Type B pancreatic cell (in vitro differentiated cells): ENCODE measurements at places on chromosomes 11 and 22.

- H3K4me1 ChIP-seq = peaks cover 3% of the 10 kb centered on the region
- DNase-seq = no peak
- H3K36me3 ChIP-seq = peaks cover 19% of the 10 kb centered on the region
- H3K27ac ChIP-seq = no peak overlapping the region
Measured at GRCh38 chr11:11864803-11865202, 23.0 kb downstream of the USP47 start.

DNA sequence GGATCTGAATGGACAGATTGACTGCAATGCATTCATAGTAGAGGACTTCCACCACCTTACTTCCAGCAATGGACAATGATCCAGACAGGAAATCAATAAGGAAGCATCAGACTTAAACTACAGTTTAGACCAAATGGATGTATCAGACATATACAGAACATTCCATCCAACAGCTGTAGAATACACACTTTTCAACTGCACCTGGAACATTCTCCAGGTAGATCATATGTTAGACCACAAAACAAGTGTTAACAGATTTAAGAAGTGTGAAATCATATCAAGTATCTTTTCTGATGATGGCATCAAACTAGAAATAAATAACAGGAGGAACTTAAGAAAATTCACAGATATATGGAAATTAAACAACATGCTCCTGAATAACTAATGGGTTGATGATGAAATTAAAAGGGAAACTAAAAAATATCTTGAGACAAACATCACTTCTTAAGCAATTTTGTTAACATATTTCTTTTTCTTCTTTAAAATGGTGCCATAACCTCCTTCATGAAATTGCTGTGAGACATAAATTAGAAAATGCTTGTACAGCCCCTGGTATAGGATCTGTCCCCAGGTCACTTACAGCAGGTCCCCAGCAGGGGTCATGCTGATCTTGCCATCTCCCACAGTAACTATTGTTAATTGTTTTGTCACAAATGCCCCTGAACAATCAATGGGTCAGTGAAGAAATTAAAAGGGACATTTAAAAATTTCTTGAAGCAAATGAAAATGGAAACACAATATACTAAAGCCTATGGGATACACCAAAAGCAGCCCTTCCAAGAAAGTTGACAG, 100.0 kb upstream of the OR4B1 start:
- H3K27ac ChIP-seq = no peak overlapping the region
- no peak for DNase-seq
- H3K4me3 ChIP-seq = no peak overlapping the region
- H3K36me3 ChIP-seq = peaks cover 8% of the 10 kb centered on the region
- no peaks in the 10 kb centered on the region for H3K27me3 ChIP-seq

GRCh38 chr11:95939091-95939490, 15.2 kb upstream of the MTMR2 start:
- H3K27me3 ChIP-seq = no peaks in the 10 kb centered on the region
- no peaks in the 10 kb centered on the region for H3K36me3 ChIP-seq
- DNase-seq = no peak
- no peak overlapping the region for H3K4me3 ChIP-seq

DNA sequence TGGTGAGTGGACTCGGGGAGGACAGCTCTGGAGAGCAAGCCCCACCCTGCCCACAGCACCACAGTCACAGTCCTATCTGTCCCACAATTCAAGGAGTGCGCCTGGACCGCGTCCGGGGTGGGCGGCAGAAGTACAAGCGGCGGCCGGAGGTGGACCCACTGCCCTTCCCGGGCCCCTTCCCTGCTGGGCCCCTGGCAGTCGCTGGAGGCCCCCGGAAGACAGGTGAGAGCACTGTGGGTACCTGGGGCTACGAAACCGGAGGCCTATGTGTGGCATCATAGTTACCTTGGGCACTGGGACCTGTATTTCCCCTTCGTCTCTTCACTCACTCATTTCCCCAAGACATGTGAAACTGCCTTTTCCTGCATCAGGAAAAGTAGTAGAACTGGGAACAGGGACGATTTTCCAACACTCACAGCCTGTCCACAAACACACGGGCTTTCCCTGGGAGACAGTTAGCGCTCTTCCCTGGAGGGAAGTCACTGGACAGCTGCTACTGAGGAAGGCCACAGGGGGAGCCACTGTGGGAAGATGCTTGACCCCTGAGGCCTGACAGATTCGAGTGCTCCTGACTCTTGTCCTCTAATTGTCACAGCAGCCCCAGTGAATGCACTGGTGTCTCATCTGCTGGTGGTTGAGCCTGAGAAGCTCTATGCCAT, 3.1 kb downstream of the TRMT112 start:
- no peak for DNase-seq
- peaks cover 5% of the 10 kb centered on the region for H3K36me3 ChIP-seq

GRCh38 chr11:119712459-119713358, 16.3 kb downstream of the NECTIN1 start:
- H3K27me3 ChIP-seq = no peaks in the 10 kb centered on the region
- H3K4me1 ChIP-seq = peaks cover 73% of the 10 kb centered on the region

DNA sequence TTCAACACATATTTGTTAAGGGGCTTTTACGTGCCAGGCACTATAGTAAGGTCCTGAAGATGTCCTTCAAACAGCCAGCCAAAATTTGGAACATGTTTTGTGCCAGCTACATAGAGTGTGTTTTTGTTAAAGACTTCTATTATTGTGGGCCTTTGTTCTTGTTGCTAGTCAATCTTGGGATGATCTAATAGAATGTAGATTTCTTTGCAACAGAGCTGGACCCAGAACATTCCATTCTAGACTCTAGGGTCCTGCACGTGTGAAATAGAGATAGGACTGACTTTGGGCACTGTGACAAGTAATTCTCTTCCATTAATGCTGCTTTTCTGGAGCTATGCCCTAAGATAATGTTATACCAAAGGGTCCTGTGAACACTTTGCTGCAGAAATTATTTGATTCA, 16.9 kb upstream of the IPO7 start:
- H3K36me3 ChIP-seq = no peaks in the 10 kb centered on the region
- peak overlapping the region; percentile 56 for H3K27ac ChIP-seq
- no peak for DNase-seq
- peaks cover 7% of the 10 kb centered on the region for H3K4me1 ChIP-seq

GRCh38 chr11:119367661-119368120, 13.8 kb downstream of the USP2 start:
- H3K27ac ChIP-seq = peak overlapping the region; percentile 83
- H3K36me3 ChIP-seq = peaks cover 3% of the 10 kb centered on the region
- H3K27me3 ChIP-seq = peaks cover 26% of the 10 kb centered on the region
- H3K4me3 ChIP-seq = no peak overlapping the region
- peaks cover 51% of the 10 kb centered on the region for H3K4me1 ChIP-seq

DNA sequence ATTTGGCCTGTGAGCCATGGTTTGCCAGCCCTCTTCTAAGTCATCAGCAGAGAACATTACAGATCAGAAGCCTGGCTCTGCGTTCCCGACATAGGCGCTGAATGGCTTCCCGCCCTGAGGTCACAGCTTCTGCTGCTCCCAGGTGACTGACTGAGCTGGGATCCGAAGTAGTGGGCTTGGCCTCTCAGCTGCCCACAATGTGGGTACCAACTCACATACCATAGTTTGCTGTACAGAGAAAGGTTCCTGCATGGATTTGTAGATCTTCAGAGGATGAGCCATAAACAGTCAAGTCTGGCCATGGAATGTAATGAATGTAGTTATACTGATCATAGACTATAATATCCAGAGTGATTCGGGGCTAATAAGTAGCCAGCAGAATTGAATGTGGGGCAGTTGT, 42.6 kb downstream of the TEAD1 start:
- no peaks in the 10 kb centered on the region for H3K27me3 ChIP-seq
- H3K27ac ChIP-seq = peak overlapping the region; percentile 62
- peaks cover 22% of the 10 kb centered on the region for H3K36me3 ChIP-seq
- DNase-seq = no peak
- peak overlapping the region; percentile 5 for H3K4me3 ChIP-seq

GRCh38 chr22:16987822-16988221, 20.2 kb downstream of the GAB4 start:
- no peaks in the 10 kb centered on the region for H3K27me3 ChIP-seq
- no peaks in the 10 kb centered on the region for H3K36me3 ChIP-seq
- no peak for DNase-seq
- H3K27ac ChIP-seq = no peak overlapping the region
- H3K4me3 ChIP-seq = no peak overlapping the region
- H3K4me1 ChIP-seq = no peaks in the 10 kb centered on the region

- H3K36me3 ChIP-seq = no peaks in the 10 kb centered on the region
- H3K4me3 ChIP-seq = no peak overlapping the region
- H3K27me3 ChIP-seq = peaks cover 19% of the 10 kb centered on the region
- H3K27ac ChIP-seq = peak overlapping the region; percentile 20
- peaks cover 25% of the 10 kb centered on the region for H3K4me1 ChIP-seq
Measured at GRCh38 chr11:76244316-76244851, 38.1 kb upstream of the WNT11 start.

- no peak for DNase-seq
- H3K4me3 ChIP-seq = no peak overlapping the region
- peaks cover 52% of the 10 kb centered on the region for H3K27me3 ChIP-seq
- peak overlapping the region; percentile 61 for H3K27ac ChIP-seq
- H3K36me3 ChIP-seq = no peaks in the 10 kb centered on the region
Measured at GRCh38 chr22:39991159-39991860, 3.4 kb upstream of the FAM83F start.
